AG09319 (cell line): ENCODE measurements at places on chromosomes 2 and 18.

DNA sequence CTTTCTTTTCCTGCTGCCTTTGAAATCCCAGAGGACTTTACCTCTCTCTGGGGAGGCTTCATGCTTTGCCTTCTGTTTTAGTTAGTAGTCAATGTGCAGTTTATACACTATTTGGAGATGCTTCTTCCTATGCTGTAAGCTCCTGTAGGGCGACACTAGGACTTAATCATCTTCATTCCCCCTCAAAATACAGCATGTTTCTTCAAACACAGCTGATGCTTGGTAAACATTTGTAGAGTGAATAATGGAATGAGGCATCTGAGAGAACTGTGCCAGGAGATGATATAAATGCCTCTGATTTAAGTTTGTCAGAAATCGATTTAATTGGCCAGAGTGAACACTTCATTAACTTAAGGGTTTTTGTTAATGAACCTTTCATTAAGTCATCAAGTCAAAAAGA is 43.4 kb downstream of the LHCGR start:
- DNase-seq, result no peak

DNA sequence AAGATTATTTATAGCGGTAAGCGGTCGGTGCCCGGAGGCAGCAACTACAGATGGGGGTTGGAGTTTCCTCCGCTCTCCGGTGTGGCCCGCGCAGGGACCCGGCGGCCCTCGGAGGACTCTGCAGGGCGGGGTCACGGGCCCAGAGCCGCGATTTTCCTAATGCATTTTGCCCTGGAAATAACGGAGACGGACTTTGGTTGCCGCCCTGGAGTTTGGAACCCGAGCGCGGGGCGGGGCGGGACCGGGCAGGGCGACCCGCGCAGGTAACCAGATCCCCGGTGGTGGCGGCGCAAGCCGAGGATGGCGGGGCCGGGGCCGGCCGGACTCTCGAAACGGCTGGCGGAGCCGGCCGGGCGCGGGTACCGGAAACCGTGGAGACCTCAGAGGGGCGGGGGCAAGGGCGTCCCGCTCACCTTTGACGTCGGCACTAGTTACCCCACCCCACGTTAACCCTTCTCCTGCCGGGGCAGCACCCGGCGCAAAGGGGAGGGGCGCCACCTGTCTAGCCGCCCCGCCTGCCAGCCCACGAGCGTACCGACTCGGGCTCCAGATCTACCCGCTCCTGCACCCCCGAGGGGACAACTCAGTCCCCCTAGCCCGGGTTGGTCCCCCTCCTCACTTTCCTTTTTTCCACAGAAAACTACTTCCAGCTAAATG is 2.9 kb downstream of the CYP26B1 start:
- no peak for DNase-seq

GRCh38 chr2:35220461-35220860 is 1135.1 kb upstream of the CRIM1 start:
- DNase-seq, result no peak

DNA sequence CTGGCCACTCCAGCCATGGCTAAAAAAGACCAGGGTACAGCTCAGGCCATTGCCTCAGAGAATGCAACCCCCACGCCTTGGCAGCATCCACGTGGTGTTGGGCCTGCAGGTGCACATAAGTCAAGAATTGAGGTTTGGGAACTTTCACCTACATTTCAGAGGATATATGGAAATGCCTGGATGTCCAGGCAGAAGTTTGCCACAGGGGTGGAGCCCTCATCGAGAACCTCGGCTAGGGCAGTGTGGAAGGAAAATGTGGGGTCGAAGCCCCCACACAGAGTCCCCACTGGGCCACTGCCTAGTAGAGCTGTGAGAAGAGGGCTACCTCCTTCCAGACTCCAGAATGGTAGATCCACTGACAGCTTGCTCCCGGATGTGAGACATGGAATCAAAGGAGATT is 477.3 kb downstream of the LPIN1 start:
- no peak for DNase-seq

- DNase-seq, result no peak
Measured at GRCh38 chr18:9684881-9685614, 23.1 kb upstream of the RAB31 start.

GRCh38 chr2:101162561-101163330 is 11.6 kb upstream of the TBC1D8 start:
- no peak for DNase-seq

GRCh38 chr18:69215161-69215560 is 185.5 kb upstream of the DOK6 start:
- no peak for DNase-seq

- no peak for DNase-seq
Measured at GRCh38 chr2:216810399-216811160, 49.3 kb downstream of the TNP1 start.

DNA sequence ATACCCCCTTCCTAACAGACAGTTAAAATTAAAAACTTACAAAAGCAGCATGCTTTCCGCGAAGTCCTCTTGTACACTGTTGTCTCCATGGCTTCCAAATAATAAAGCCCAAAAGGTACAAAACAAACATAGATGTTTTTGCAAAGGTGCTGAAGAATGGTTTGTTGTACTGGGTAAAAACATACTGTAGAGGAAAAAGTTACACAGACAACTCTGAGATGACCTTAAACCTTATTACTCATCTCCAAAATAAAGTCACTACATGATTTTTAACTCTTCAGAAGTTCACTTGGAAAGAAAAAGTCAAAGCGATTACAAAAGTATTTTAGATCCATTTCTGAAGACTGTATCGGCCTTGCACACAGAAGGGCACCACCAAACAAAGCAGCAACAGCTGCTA is 6.1 kb downstream of the SLC35F5 start:
- DNase-seq, result no peak

DNA sequence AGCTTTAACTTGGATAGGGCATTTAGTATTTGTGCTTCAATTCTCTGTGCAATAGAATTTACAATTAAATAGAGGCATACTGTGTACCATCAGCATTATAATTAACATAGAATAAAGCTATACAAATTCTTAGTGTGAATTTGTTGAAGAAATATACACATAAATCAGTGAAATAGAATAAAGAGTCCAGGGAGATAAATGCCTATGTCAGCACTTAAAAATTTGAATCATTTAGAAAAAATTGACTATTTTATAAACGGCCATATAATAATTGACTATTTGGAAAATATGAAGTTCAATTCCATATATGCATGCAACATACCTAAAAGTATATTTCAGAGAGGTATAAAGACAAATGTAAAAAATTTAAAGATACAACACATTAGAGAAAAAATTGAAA is 348.7 kb downstream of the NR4A2 start:
- DNase-seq, result no peak

DNA sequence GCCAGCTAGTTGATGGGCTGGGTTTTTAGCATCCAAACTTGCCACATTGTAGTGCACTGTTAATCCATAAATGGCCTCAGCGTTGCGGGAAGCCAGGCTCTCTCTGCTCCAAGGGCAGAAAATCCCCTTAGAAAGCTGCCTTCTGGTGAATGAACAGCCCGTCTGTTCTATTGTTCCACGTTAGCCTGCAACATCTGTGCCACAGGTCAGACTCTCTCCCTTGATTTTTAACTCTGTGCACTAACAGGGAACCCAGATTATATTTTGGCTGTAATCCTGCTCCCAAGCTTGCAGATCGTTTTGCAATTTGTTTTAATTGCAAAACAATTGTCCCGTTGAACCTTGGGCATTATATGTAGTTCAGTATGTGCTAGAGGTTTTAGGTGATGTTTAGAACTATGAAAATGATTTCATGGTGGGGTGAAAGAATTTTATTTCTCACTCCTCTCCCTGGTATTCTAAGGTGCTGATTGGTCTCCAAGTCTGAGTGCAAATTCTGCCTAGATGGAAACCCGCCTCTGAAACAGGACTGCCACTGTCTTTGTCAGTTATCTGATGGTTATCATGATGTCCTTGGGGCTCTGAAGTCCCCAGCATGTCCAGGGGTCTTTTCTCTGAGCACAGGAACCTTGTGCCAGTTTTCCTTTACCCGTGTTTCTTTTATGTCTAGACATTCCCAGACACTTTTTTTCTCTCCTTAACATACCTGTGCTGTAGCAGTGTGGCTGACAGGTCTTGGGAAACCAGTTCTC is 106.6 kb downstream of the MAP4K4 start:
- no peak for DNase-seq

DNA sequence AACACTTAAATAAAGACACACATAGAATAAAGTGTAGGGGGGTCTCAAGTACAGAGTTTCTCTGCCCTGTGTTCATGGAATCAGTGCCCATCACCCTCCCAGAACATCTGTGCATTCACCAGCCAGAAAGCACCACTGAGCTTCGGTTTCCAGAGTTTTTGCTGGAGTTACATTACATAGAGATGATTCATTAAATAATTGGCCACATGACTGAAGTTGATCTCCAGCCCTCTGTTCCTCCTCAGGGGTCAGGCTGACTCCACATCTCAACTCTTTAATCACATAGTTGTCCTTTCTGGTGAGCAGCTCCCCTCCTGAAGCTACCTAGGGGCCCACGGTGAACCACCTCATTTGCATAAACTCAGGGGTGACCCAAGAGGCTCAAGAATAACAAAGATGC is 129.8 kb downstream of the METTL4 start:
- DNase-seq, result no peak

DNA sequence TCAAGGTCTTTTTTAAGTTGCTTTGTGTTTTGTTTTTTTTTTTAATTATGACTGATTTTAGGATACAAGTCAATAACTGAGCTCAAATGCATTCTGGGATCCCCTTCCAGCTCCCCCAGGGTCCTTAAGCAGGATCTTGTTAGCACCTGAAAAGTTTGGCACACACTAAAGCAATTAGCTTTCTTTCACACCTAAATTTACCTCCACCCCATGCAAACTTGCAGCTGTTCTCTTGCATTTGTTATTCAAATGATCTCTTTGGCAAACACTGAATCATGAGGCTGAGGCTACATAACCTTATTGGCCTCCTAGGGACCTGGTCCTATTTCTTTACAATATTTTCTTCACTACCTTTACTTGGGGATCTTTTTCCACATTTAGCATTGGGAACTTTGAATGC is 2026.1 kb upstream of the CELF4 start:
- DNase-seq, result no peak

- no peak for DNase-seq
Measured at GRCh38 chr2:37566517-37566981, 104.9 kb downstream of the CDC42EP3 start.

GRCh38 chr2:65660340-65660739 is 227.9 kb upstream of the SPRED2 start:
- no peak for DNase-seq

- peak; percentile 98 for DNase-seq
Measured at GRCh38 chr2:101961338-101962191, 30.2 kb upstream of the IL1R2 start.

DNA sequence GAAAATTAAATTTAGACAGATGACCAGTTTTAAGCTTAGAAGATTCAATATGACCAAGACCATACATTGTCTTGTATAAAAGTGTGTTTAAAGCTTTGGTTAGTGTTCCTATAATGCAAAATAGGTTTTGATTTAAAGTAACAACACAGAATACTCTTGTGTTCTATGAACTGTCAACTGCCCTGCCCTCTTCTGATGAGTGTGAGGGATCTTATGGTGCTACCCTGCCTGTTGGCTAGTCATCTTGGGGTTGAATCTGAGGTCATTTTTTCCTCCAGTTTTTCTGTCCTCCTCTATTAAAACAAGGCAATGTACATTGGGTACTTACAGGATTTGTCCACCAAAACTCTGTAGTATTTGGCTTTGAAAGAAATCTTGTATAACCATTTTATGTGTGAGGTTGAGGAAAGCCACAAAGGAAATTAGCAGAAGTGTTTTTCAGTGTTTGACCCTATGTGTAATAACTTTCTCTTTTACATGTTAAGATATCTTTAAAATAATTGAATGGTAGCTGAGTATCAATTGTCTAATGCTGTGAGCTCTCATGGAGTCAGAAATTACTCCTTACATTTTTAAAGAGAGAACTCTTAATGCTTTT is 129.1 kb downstream of the SPTBN1 start:
- DNase-seq, result no peak

DNA sequence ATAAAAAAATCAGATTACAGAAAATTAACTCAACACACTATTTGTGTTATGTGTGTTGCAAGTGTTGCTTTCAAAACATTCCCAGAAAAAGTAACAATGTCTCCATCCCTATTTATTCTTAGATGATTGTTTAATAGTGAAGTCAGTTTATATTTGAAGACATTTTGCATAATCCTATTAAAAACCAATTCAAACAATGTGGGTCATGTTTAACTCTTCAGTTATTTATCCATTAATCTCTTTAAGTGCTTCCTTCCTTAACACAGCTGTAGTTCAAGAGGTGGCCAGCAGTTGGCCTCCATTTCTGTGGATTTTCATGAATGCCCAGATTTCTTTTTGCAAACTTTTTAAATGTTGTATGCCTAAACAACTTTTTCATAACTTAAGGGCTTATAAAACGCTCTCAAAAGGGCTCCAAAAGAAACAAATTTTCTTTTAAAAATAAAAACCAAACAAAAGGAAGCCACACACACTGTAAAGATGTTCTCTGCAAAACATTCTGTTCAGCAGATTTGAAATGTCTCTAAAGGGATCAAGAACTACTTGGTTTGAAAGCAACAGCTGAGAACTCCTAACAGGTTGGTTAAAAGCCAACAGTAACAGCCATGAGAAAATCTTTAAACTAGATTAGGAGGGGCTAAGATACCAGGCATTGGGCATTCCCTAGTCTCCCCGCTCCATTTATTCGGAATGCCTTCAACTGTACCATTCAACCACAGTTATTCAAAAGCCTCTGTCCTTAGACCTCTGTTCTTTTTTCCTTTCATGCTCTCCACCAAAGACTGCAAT is 71.5 kb downstream of the THADA start:
- no peak for DNase-seq

DNA sequence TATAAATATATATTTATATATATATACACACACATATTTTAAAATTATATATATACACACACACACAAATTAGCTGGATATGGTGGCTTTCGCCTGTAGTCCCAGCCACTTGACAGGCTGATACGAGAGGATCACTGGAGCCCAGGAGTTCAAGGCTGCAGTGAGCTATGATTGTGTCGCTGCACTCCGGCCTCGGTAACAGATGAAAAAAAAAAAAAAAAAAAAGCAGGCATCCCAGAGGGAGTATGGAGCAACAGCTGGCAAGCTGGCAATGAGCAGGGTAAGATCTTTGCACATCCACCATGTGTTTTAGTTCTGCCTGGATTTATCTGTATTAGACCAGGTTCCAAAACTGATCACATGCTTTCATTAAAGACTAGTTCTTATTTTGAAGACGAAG is 170.1 kb downstream of the MAP2 start:
- no peak for DNase-seq

- DNase-seq, result no peak
Measured at GRCh38 chr18:12531749-12532148, 124.0 kb downstream of the PRELID3A start.

GRCh38 chr2:624551-625347 is 52.5 kb downstream of the TMEM18 start:
- DNase-seq, result no peak

- DNase-seq, result no peak
Measured at GRCh38 chr2:197071213-197071612, 144.7 kb upstream of the PGAP1 start.

GRCh38 chr2:240499309-240500301 is 58.2 kb downstream of the ANKMY1 start:
- DNase-seq, result no peak

GRCh38 chr2:152433289-152433688 is 98.3 kb downstream of the FMNL2 start:
- no peak for DNase-seq

GRCh38 chr2:19868224-19868623 is 33.6 kb downstream of the TTC32 start:
- DNase-seq, result no peak

GRCh38 chr2:10449838-10450691 is 1.9 kb upstream of the ODC1 start:
- DNase-seq, result no peak

GRCh38 chr2:104433657-104434056 is 420.3 kb upstream of the POU3F3 start:
- no peak for DNase-seq

- DNase-seq, result no peak
Measured at GRCh38 chr18:7658701-7659100, 91.6 kb downstream of the PTPRM start.
